SW 1271 (cell line): ENCODE measurements at places on chromosomes 3 and 15.

- DNase-seq = no peak
These were observed 30.1 kb downstream of the CCDC54 start for GRCh38 chr3:107407355-107407754.

DNA sequence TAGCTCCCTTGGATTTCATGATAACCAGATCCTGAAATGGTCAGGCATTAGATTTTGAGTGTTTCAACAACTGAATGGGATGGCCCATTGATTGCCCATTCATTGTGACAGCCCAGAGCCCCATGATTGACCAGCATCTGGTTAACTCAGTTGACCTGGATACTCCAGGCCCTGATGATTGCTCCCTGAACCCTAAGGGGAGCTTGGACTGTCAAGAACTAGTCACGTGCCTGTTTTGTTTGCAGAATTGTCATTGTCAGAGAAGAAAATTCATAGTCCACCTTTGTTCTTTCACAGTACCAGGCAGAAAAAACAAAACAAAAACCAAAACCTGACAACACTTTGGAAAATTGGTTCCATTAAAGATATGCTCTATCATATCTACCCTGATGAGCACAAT is 241.3 kb upstream of the ONECUT1 start:
- no peak for DNase-seq

DNA sequence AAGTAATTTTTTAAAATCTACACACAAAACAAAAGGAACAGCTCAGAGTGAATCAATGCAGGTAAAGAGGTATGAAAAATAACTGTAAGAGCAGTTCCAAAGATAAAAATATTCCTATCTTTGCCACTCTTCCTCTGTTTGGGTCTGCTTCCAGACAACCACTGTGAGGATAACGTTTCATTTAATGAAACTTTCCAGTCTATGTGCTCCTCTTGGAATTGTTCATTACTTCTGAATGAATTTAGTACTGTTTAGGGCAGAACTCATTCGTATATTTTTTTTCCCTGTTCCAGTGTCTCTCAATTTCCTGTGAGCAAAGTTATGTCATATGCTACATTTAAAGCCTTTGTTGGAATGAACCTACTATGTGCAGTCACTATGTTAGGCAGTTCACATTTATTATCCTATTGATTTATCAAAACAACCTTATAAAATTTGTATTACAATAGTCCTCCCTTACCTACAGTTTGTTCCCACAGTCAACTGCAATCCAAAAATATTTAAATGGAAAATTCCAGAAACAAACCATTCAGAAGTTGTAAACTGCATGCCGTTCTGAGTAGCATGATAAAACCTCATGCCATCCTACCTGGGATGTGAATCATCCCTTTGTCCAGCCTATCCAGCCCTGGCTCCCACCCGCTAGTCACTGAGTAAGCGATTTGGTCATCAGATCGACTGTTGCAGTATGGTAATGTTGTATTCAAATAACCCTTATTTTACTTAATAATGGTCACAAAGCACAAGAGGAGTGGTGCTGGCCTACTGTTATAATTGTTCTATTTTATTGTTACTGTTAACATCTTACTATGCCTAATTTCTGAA is 98.1 kb downstream of the TMCC1 start:
- DNase-seq = peak; percentile 44

- no peak for DNase-seq
These were observed 919.3 kb downstream of the TUSC7 start for GRCh38 chr3:117628823-117629291.

DNA sequence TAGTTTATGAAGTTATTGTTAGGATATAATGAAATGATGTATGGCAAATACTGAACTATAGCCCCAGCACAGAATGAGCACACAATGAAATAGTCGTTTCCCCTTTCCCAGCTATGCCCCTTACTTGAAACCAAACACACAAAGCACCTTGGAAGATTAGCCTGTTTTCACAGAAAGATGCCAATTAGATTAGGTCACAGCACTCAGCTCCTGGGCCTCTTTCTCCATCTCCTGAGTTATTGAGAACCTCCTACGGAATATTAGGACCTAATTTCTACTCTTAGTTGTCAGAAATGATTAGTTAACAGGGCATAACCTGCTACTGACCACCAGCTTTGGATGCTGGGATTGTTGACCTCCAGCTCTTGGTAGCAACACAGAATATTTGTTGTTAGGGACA is 269.4 kb upstream of the ROPN1 start:
- DNase-seq = no peak

DNA sequence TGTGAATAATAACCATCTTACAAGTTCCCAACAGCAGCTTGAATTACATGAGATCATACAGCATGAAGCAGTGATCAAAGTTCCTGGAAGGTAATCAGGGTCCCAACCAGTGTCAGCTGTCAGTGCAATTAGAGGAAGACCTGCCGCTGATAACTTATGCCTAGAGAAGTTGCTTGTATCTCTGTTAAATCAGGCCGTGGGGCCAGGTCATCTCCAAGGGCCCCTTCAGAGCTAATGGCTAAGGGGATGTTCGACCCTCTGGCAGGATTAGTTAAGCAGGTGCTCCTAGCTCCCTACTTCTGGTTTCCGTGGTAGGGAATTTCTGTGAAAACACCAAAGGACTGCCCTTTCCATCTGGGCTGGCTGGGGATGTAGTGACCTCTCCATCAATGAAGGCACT is 251.0 kb downstream of the FAM43A start:
- no peak for DNase-seq

DNA sequence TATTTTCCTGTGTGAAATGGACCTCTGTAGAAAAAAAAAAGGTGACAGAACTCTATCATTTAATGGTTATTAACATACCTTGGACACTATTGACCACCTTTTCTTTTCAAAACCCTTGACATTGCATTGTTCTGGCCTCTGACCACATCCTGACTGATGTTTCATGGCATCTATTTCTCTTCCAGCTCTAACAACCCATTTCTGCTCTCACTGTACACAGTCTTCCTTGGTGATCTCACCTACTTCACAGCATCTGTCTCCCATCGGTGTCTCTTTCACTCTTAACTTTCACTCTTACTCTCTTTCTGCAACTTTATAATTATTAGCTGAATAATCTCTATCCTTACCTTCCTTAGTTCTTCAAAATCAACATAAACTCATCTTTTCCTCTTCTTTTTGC is 217.4 kb upstream of the CD96 start:
- DNase-seq = no peak

DNA sequence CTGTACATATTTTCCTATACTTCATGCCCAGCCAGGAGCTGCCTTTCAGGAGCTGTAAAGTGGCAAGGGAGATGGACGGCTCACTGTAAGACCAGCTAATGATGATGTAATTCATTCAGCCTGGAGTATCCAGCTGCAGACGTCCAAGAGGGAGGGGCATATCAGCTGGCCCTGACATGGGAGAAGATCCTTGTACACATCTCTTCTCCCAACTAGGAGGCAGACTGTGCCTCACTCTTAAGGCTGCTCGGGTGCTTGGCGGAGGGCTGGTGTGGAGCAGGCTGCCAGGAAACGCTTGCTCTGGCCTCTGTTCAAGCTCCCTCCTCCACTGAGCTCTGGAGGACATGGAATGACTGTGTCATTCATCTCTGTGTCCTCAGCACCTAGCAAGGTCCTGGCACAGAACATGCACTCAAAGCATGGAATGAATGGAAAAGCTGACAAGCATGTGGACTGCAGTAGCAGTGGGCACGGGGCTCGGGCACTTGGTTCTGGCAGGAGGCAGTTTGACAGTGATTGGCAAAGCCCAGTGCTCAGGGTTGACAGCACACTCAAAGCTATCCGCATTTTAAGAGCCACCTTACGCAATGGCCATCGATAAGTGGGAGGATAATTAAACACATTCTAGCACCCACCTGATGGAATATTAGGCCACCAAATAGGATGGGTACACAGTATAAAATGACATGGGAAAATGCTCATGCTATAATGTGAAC is 72.4 kb downstream of the TBC1D2B start:
- no peak for DNase-seq

- no peak for DNase-seq
These were observed 31.1 kb downstream of the MAGEL2 start for GRCh38 chr15:23616536-23616935.

GRCh38 chr3:29718661-29719065 is 437.8 kb downstream of the RBMS3 start:
- DNase-seq = no peak

- DNase-seq = no peak
These were observed 120.7 kb upstream of the TOPAZ1 start for GRCh38 chr3:44120721-44121582.

- no peak for DNase-seq
These were observed 333.9 kb upstream of the THRB start for GRCh38 chr3:24828551-24828950.

GRCh38 chr3:72335458-72336095 is 512.7 kb downstream of the SHQ1 start:
- no peak for DNase-seq

- no peak for DNase-seq
These were observed 147.1 kb downstream of the PGPEP1L start for GRCh38 chr15:98860281-98861041.

- DNase-seq = no peak
These were observed 98.0 kb upstream of the SLC25A36 start for GRCh38 chr3:140843656-140844055.

DNA sequence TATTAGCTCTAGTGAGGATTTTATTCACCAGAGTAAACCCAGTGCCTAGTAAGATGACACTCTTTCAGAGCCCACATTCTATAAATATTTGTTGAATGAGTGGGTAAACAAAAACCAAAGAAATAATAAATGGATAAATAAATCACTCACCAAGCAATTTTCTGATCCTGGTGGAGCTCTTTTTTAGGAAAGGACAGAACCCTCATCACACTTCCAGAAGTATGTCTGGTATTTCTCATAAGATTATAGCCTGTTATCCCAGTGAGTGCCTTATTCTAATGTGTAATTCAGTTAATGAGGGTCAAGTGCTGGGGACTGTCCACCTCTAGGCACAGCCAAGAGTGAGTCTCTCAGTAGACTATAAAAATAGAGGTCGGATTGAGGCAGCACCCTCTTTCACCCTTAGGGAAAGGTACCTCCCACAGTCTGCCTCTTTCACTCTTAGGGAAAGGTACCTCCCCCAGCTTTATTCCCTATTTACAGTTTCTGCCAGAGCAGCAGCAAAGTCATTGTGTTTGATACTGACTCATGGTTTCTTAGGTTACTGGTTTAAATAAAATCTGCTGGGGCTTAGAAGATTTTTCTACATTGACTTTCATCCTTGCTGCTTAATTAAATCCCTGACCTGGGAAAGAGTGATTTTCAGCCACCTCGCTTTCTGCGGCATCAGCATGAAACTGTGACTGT is 145.0 kb downstream of the STAC start:
- no peak for DNase-seq

GRCh38 chr15:22806156-22806555 is 19.7 kb downstream of the NIPA1 start:
- no peak for DNase-seq

GRCh38 chr3:187041362-187042307 is 97.7 kb downstream of the RPL39L start:
- no peak for DNase-seq

GRCh38 chr3:195258449-195259153 is 12.4 kb downstream of the XXYLT1 start:
- no peak for DNase-seq

DNA sequence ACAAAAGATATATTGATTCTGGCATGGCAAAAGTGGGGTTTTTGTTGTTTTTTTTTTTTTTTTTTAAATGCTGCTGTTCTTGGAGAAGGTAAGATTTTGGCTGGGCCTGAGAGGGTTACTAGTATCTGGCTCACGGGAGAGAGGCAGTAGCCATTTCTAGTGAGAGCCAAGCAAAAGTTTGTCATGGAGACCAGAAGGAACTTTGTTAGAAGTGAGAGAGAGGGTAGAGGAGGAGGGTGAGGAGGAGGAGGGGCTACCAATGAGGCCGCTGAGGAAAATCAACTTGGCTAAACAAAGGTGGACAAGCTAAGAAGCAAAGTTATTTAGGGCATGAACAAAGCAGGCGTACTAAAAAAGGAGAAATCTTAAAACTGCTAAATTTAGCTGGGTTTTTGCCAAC is 48.9 kb upstream of the STRIT1 start:
- no peak for DNase-seq

DNA sequence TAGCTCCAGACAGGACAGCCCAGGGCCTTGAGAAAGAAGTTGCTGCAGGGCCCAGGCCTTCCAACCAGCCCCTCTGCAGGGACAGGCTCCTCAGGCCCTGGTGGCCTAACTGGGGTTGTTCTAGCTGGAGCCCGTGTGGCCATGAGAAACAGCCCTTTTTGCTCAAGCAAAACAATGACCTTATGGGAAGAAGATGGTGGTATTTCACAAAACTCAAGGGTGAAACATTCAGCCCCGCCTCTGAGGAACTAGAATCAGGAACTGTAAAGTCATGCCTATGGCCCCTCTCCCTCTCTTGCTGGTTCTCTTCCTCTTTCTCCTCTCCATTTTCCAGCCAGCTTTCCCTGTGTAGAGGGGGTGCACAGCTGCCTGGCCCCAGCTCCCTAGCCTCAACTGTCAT is 273.3 kb downstream of the RPLP1 start:
- no peak for DNase-seq

GRCh38 chr3:32822609-32823498 is 5.1 kb downstream of the TRIM71 start:
- DNase-seq = no peak

GRCh38 chr3:134544316-134544715 is 58.5 kb downstream of the CEP63 start:
- DNase-seq = no peak

GRCh38 chr15:73050561-73051295 is 1.5 kb upstream of the NEO1 start:
- no peak for DNase-seq

DNA sequence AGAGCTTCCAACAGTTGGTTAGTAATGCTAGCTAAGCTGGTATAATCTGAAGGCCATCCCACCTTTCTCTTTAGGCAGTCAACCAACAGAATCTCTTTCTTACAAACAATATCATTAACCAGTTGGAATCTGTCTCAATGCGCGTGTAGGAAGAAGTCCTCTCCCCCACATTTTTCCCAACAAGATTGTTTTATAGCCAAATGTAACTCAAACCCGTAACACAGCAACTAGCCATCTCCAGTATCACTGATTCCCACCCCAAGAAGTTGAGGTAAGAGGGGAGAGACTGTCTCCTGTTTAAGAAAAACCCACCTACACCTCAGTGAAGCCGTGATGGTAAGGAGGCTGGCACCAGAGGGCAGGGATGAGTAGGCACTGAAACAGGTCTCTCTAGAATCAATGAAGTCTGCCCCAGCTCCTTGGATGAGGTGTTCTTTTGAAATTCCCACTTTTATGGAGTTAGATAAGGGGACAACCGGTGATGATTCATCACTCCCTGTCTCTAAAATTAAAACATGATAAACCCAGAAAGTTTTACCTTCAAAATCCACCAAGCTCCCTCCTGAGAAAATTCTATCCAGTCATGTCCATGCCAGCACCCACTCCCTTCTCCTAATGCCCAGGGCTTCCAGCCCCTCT is 30.9 kb downstream of the CDC25A start:
- DNase-seq = no peak

GRCh38 chr3:77319711-77320110 is 279.8 kb downstream of the ROBO2 start:
- DNase-seq = no peak

- no peak for DNase-seq
These were observed 115.2 kb downstream of the USP13 start for GRCh38 chr3:179768080-179768479.
